ENCODE measurements at places on chromosomes 3 and 15.

GRCh38 chr3:105891101-105891500 is 22.3 kb upstream of the CBLB start:
- DNase-seq: no peak

DNA sequence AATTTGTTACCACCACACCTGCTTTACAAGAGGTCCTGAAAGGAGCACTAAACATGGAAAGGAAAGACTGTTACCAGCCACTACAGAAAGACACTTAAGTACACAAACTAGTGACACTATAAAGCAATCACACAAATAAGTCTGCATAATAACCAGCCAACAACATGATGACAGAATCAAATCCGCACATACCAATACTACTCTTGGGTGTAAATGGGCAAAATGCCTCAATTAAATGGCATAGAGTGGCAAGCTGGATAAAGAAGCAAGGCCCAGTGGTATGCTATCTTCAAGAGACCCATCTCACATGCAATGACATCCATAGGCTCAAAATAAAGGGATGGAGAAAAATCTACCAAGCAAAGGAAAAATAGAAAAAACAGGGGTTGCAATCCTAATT is 106.8 kb upstream of the PRR23C start:
- no peak for DNase-seq

- DNase-seq: no peak
Measured at GRCh38 chr15:66389098-66389858, 2.6 kb downstream of the MAP2K1 start.

GRCh38 chr3:69232482-69232881 is 110.1 kb upstream of the LMOD3 start:
- DNase-seq: no peak

DNA sequence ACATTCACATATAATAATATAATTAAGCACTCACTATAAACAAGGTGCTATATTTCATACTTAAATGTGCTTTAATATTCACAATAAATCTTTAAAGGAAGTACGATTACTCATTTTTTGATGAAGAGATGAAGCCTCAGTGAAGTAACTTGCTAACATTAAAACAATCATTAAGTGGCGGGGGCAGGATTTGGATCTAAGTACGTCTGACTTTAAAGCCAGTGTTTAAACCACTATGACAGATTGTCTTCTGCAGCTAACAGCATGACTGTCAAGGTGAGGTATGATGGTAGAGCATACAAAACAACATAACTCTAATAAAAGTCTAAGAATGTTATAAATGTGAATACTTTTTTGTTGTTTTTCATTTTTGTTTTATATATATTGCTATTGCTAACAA is 862.1 kb downstream of the ROBO1 start:
- DNase-seq: no peak

- DNase-seq: no peak
Measured at GRCh38 chr3:45692866-45693265, 3.7 kb downstream of the SACM1L start.

DNA sequence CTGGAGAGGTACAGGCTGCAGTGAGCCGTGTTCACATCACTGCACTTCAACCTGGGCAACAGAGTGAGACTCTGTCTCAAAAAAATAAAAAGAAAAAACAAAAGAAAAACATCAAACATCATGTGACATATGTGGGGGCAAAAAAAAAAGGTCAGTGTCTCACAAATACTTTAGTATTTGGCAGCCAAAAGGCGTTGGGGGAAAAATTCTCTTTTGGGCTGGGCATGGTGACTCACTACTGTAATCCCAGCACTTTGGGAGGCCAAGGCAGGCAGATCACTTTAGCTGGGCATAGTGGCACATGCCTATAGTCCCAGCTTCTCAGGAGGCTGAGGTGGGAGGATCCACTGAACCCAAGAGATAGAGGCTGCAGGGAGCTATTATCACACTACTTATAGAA is 47.6 kb downstream of the TMCC1 start:
- no peak for DNase-seq

DNA sequence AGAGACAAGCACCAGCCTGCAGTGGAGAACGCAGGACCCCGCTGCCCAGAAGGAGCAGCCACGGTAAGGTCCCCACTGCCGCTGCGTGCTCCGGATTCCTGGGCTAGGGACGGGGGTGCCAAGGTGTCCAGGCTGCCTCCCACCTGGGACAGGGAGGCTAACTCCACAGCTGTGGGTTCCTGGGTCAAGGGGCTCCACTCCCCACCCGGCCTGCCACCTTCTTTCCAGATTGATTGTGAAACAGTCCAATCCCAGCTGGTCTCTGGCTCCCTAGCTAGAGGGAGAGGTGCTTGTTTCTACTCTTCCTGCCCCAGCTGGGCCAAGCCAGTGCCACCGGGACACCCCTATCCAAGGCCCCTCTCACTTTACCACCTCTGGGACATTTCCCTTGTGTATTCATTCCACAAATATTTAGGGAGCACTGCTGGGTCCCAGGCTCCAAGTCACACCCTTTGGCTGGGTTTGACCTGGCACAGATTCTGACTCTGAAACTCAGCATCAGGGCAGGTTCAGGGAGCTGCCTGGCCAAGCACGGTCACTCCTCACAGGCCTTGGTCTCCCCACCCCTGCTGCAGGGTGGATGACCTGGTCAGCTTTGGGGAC is 1.9 kb downstream of the PAK6 start:
- no peak for DNase-seq

DNA sequence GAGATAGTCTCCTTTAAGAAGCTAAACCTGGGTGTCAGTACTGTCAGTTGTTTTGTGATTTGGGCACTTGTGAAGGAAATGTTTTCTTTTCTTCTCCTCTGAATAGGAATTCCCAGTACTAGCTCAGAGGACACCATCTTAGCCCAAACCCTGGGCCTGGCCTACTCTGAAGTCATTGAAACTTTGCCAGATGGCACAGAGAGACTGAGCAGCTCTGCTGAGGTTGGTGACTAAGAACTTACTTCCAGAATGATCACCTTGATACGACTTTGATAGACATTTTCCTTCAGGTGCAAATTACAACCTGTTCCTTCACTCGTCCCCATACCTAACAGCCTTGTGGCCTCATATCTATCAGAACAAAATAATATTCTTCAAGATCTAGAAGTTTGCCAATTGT is 100.2 kb downstream of the LARS2 start:
- DNase-seq: no peak
